ENCODE measurements at places on chromosomes 3 and 15. TPM values are rescaled to one million over a fixed set of nuclear protein-coding genes. Genes with fewer than 3 reads are reported as not detected.

The PARP14 gene
- 79.6 TPM for total RNA-seq

The RAD51 gene
- total RNA-seq, result 0.42 TPM

The TRAIP gene
- 0.94 TPM for total RNA-seq

The UQCRC1 gene
- 95.6 TPM for total RNA-seq

The MED12L gene
- 2.3 TPM for total RNA-seq

The GPR176 gene
- 27.2 TPM for total RNA-seq

The FRMD4B gene
- 23.5 TPM for total RNA-seq

All from aorta (tissue), 5 donors.